ENCODE measurements at places on chromosomes 2 and 18. TPM values are rescaled to one million over a fixed set of nuclear protein-coding genes. Genes with fewer than 3 reads are reported as not detected.

The CETN1 gene
- not detected for total RNA-seq

The CMPK2 gene
- 1.4 TPM for total RNA-seq

The CCDC74B gene
- 2.2 TPM for total RNA-seq

The SEMA4F gene
- total RNA-seq = 3.3 TPM

The MC4R gene
- not detected for total RNA-seq

The WDFY1 gene
- 63.9 TPM for total RNA-seq

The GPBAR1 gene
- total RNA-seq = 0.20 TPM

The AQP12A gene
- not detected for total RNA-seq

The REG3A gene
- total RNA-seq = not detected

The SYT4 gene
- not detected for total RNA-seq

The FSIP2 gene
- total RNA-seq = 0.37 TPM

The LIMS1 gene
- 76.4 TPM for total RNA-seq

The PSMA8 gene
- not detected for total RNA-seq

The CDCA7 gene
- 7.7 TPM for total RNA-seq

The ECEL1 gene
- not detected for total RNA-seq

The SP9 gene
- under 0.01 TPM for total RNA-seq

The ANKRD30B gene
- total RNA-seq = not detected

The SCN2A gene
- under 0.01 TPM for total RNA-seq

The GALNT13 gene
- 2.6 TPM for total RNA-seq

The TOGARAM2 gene
- total RNA-seq = 0.37 TPM

The PKDCC gene
- total RNA-seq = 26.5 TPM

The UGT1A3 gene
- total RNA-seq = not detected

The BARD1 gene
- total RNA-seq = 15.1 TPM

The LDLRAD4 gene
- total RNA-seq = 0.73 TPM

The GNAL gene
- 2.2 TPM for total RNA-seq

The SLC9A4 gene
- not detected for total RNA-seq
